GOT3 (cell line): ENCODE measurements at places on chromosomes 1 and 21.
A peak's percentile ranks its signal among the peaks of the same experiment; 100 is the strongest.

DNA sequence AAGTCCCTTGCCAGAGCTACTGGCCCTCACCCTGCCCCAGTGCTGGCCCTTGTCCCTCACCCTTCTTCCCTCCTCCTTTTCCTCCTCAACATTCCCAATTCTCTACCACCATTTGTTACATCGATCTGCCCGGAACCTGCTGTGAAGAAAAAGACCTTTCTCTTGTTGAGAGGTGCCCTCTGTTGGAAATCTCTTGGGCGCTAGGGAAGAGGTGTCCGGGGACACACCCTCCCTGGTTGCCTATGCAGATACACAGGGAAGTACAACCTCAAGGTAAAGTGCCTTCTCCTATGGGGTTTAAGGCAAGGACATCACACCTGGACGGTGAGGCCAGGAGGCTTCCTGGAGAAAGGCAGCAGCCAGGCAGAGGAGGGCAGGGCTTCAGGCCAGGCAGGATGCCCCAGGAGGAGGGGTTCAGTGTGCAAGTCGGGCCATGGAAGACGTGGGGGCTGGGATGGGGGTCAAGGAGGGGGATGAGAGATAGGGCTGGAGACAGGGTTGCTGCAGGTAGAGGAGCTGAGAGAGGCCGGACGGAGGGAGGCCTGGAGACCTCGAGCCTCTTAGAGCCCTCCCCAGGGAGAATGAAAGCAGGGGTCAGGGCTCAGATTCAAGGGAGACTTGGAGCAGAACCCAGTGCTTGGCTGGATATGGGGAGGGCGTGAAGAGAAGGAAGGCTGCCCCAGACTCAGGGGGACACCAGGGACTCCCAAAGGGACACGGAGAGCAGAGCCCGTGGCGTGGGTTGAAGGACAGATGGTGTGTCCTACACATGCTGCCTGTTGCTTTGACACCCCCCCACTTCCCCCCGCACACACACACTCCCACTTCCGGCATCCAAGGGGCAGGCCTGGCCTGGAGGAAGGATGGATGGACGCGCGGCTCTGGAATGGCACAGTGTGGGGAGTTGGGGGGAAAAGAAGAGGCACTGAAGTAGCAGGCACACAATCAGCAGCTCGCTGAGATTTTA, 44.5 kb downstream of the RIPK4 start:
- DNase-seq, result no peak

DNA sequence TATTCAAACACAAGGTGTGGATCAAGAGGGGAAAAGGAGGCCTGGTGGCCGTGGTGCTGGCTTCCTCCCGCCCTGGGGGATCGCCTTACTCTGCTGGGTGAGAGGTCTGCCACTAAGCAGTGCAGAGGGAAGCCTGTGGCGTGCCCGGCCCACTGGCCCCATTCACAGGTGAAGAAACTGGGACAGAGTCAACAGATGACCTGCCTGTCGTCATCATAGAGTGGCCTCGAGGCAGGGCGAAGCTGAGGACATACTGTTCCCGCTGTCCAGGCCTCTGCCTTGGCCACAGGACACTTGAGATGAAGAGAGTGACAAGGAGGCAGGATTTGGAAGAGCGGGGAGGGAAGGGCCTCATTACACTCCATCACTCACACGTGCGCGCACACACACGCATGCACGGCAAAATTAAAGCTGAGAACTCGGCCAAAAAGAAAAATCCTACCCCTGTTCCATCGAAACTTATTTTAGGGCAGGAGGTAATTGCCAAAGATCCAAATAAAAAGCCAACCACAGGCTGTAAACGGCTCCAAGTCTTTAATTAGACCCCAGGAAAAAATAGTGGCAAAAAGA, 50.5 kb downstream of the CASZ1 start:
- DNase-seq, result no peak

DNA sequence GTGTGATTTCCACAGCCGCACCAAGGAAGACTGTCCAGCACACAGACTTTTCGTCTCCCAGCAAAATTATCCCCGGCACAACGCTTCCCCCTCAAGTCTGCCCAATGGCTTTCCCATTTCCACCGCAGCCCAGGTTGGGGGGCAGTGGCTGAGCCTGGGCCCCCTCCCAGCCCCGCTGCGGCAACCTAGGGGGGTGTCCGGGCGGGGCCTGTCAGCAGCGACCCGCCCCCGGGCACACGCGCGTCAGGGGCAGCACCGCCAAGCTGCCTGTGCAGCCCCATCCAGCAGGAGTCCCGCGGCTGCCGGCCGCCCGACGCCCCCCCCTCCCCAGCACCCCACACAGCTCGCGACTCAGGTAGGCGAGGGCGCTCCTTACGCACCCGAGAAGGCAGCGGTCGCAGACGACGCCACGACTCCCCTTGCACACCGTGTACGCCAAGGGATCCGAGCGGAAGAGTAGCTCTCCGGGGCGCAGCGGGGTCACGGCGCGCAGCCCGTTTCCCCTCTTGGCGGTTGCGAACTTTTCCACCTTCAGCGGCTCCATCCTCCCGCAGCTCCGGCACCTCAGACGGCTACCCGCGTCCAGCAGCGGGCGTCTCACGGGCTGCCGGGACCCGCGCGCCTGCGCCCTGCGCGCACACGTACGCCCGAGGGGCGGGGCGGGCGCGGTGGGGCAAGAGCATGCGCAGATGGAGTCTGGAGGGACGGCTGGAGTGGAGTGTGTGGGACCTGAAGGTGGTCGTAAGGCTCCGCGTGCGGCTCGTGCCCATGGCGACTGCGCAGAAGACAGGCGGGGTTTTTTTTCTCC, at the start of gene SMYD3:
Gene SMYD3 (minus strand): TSS at position 606 of the 808 bp plus-strand sequence.
- DNase-seq, result peak; percentile 30

GRCh38 chr1:223180731-223181321, 37.8 kb upstream of the TLR5 start:
- no peak for DNase-seq

- DNase-seq, result no peak
Observed at GRCh38 chr1:173113015-173113741, 62.4 kb upstream of the TNFSF18 start.

- DNase-seq, result no peak
Observed at GRCh38 chr1:167440345-167440744, 78.0 kb downstream of the CD247 start.
